ENCODE measurements at places on chromosomes 2 and 18.

GRCh38 chr2:9800975-9801726, 42.1 kb upstream of the TAF1B start:
- DNase-seq = peak; percentile 75

GRCh38 chr2:101745711-101746694, 48.5 kb downstream of the MAP4K4 start:
- no peak for DNase-seq

DNA sequence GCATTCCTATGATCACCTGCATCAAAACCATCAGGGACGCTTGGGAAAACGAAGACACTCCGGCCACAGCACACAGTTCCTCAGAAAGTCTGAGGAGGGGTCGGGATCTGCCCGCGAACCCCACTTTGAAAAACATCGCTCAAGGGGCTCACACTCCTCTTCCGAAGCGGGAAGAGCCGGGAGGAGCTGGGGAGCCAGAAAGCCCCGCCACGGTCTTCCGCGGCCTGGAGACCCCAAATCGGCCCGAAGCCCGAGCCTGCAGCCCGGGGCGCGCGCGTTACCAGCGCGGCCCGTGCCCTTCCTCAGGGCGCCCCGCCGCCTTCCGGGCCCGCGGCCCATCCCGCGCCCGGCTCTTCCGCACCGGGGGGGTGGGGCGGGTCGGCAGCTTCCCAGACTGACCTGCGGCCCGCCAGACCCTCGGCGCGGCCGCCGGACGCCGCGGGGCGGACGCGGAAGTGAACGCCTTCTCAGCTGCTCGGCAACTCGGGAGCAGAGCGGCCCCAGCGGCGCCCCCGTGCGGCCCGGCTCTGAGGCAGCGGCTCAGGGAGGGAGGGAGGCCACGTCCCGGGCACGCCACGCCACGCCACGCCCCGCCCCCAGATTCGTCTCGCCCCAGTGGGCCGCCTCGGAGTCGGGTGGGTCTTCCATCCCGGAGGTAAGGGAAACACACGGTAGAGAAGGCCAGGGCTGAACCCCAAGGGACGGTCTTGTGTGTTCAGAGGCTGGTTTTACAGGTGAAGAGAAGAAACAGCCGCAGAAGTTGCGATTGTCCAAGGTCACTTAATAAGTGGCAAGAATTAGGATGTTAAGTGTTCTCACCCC, at the start of gene KCTD18:
Gene KCTD18, minus strand, starts transcription at position 457 of the 822 bp plus-strand sequence. CDS start 3,052 bp downstream, outside the sequence.
- peak; percentile 96 for DNase-seq

DNA sequence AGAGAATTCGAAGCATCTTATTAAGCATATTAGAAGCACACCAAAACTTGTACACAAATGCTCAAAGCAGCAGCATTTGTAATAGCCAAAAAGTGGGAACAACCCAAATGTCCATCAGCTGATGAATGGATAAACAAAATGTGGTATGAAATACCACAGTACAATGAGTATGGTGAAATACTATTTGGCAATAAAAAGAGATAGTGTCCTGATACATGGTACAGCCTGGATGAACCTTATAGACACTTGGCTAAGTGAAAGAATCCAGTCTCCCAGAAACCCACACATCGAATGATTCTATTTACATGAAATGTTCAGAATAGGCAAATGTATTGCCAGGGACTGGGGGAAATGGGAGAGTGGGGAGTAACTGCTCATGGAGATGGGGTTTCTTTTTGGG, 3.0 kb downstream of the SPATA3 start:
- DNase-seq = no peak

DNA sequence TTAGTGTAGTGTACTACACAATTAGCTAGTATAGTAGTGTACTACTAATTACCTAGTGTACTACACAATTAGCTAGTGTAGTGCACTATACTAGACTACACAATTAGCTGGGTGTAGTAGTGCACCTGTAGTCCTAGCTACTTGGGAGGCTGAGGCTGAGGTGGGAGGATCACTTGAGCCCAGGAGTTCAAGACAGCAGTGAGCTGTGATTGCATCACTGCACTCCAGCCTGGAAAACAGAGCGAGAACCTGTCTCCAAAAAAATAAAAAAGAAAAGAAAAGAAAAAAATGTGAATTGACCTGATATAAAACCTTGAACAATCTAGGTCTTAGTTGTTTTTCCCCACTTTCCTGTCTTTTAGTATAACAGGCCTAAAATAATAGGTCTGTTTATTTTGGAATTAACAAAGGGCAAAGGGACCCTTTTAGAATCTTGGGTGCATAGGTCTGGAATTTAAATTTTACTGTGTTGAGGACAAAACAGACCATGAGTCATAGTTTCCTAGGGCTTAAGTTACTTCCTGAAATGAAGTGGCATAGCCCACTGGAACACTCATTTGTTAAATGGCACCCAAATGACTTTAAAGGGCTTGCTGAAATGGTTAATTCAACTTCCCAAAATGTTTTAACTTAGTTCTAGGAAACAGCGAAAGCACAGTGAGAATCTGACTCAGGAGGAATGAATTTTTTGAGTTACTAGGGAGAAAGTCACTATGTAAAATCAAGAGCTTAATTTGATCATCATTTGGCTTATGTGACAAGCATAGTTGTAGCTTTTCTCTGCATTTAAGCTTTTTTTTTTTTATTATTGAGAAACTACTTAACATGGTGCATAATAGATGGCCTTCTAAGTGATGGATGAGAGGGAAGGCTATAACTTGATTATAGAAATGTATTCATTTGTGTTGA, 50.7 kb upstream of the ARL5A start:
- DNase-seq = no peak

- DNase-seq = no peak
Measured at GRCh38 chr2:148875387-148876051, 492 bp downstream of the KIF5C start.

GRCh38 chr2:241842620-241843211, 16.0 kb downstream of the PDCD1 start:
- DNase-seq = peak; percentile 77

DNA sequence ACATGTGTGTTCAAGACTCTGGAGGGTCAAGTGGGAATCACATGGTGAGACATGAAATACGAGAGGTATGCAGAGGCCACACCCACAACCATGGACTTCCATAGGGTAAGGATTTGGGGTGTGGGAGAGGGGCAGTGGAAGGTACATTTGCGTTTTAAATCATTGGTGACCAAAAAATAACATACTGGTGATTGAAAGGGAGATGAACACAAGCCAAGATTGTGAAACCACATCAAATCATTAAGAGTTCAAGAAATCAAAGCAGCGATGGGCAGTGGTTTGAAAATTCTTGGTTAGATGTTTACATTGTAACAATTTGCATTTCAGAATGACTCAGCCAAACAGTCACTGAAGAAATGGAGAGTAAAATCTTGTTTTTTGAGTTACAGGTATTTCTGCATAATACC, 1.9 kb upstream of the CABYR start:
- DNase-seq = no peak

DNA sequence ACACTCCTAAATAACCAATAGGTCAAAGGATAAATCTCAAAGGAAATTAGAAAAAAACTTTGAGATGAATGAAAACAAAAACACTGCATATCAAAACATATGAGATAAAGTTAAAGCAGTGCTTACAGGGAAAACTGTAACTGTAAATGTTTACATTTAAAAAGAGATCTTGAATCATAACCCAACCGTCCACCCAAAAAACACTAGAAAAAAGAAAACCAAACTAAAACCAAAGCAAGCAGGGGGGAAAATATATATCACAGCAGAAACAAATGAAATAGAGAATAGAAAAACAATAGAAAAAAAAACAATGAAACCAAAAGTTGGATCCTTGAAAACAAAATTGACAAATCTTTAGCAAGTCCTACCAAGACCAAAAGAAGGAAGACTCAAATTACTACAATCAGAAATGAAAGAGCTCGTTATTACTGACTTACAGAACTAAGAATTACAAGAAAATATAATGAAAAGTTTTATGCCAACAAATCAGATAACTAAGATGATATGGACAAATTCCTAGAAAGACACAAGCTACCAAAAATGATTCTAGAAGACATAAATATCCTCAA, 65.6 kb downstream of the TLK1 start:
- DNase-seq = no peak

GRCh38 chr2:217843324-217843723, 159.5 kb downstream of the TNS1 start:
- DNase-seq = no peak

DNA sequence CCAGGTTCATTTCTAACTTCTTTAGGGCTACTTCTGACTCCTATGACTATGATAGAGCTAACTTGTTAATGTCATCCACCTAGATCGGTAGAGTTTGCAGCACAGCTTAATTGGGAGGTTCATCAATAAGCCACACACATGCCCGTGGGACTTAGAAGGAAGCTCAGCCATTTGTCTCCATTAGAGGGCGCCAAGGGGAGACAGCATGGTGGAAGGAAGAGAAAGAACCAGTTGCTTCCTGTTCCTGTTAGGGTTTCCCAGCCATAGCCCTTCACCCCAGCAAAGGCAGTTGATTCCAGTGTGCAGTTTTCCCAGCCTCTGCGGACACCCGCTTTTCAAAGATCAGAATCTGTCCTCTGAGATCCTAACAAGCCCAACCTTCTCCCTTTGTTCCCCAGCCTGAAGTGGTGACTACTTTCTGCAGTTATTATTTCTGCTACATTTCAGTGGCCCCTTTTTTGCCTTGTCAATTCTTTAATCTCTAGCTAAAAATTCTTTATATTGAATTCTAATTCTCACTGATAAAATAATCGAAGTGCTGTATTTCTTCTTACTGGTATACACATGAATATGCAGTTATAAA, 30.3 kb downstream of the MAIP1 start:
- peak; percentile 58 for DNase-seq

DNA sequence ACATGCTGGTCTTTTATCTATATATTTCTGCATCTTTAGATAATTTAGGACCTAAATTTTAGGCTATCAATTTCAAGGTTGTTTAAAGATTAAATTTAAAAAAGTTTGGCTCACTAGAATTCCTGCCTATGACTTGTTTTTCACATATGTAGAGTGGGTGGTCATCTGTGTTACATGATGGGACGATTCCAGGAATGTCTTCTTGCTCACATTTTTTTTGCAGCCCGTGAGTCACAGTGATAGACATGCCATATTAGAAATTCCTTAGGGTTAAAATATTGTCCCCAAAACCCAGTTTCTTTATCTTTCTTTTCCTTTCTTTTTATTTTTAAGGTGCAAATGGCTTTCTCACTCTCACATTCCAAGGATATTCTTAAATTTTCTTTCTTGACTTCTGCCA, 652.0 kb downstream of the PLCL1 start:
- no peak for DNase-seq

GRCh38 chr2:11503354-11503927, 30.4 kb upstream of the GREB1 start:
- DNase-seq = no peak

GRCh38 chr2:228819701-228820100, 451.4 kb downstream of the PID1 start:
- no peak for DNase-seq

GRCh38 chr2:45267062-45267792, 258.0 kb upstream of the SIX2 start:
- DNase-seq = no peak

DNA sequence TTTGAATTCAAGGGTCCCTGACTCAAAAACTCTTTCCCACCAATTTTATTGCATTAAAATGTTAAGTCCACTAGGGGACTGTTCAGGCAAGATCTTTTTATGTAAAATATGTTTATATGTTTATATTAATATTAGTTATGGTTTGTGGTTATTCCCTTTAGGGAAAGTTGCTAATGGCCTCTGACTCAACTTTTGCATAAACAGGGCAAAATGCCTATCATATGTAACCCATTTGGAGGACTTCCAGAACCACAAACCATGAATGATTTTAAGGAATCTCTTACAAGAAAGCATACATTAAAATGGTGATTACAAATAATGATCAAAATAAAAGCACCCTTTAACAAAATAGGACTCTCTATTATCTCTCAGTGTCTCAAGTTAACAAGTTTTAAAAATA, 1484.5 kb upstream of the ZEB2 start:
- no peak for DNase-seq

DNA sequence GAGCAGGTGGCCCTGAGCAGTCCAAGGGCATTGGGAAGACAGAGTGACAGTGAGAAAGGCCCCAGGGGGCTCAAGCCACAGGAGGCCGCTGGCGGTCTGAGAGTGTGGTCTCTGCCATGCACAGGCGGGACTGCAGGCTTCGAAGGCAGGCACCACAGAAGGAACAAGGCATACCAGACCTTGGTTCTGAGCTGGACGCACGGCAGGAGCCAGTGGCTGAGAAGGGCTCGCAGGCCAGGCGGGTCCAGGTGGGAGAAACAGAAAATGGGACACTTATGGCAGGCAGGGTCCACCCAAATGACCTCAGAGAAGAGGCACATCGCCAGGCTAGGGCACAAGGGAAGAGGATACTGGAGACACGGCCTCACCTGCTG, 14.9 kb downstream of the HJURP start:
- no peak for DNase-seq
